ENCODE measurements at places on chromosomes 11 and 22.

- no peak for DNase-seq
Measured at GRCh38 chr22:27654546-27655445, 146.8 kb downstream of the MN1 start.

- no peak for DNase-seq
Measured at GRCh38 chr22:40660730-40661129, 18.6 kb upstream of the MCHR1 start.

DNA sequence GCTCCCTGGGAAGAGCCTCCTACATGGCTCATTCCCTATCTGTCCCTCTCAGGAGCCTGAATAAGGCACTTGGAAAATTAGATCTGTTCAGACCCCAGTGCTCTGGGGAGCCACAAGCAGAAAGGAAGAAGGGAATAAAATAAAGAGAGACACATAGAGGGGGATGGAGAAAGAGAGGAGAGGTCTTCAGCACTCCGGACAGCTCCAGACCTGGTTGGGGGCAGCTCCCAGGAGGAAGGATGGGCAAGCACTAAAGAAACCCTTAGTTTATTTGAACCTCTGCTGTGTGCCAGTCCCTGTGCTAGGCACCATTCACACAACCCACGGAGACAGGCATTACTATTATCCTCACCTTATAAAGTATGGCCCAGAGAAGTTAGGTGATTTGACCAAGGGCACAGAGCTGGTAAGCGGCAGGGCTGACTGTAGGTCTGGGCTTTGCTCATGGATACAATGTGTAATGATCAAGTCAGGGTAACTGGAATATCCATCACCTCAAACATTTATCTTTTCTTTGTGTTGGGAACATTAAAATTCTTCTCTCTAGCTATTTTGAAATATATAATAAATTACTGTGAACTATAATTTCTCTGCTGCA lies 53.7 kb upstream of the LRRC32 start:
- DNase-seq: no peak

DNA sequence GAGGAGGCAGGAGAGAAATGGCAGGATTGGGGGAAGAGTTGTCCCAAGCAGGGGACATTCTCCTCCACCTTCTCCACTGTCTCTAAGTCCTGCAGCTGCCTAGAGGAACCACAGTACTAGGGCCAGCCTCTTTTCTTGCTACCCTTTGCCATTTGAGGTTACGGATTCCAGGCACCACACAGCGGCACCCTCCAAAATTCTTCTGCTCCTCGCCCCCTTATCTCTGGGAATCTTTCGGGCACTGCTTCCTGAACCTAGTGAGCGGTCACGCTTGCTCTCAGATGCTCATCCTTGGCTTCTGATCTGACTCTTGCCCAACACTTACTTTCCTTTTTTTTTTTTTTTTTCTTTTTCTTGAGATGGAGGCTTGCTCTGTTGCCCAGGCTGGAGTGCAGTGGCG lies 26.6 kb upstream of the XBP1 start:
- DNase-seq: no peak

GRCh38 chr11:36870361-36870760 lies 272.3 kb upstream of the RAG2 start:
- no peak for DNase-seq

- DNase-seq: no peak
Measured at GRCh38 chr22:24595863-24596262, 3.0 kb upstream of the LRRC75B start.

DNA sequence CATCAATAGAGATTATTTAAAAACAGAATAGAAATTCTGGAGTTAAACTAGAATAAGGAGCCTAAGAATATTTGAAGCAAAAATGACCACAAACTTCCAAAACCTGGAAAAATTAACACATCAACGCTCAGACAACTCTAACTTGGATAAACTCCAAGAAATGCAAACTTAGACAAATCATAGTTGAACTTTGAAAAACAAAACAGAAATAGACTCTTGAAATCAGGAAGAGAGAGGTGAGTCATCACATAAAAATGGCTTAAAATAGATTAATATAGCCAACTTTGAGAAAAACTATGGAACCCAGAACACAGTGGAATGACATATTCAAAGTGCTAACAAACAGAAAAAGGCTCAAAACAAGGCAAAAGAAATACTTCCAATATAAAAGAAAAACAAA lies 974.2 kb downstream of the JRKL start:
- DNase-seq: no peak

GRCh38 chr11:9253086-9253485 lies 12.1 kb downstream of the DENND5A start:
- no peak for DNase-seq

GRCh38 chr11:5666402-5666793 lies 18.5 kb downstream of the TRIM5 start:
- no peak for DNase-seq

GRCh38 chr22:43266076-43266475 lies 77.1 kb downstream of the SCUBE1 start:
- no peak for DNase-seq

- DNase-seq: no peak
Measured at GRCh38 chr22:38233427-38233826, 31.6 kb downstream of the MAFF start.

GRCh38 chr22:20523086-20523983 lies 15.9 kb downstream of the MED15 start:
- DNase-seq: no peak

GRCh38 chr11:898540-899190 lies 11.9 kb downstream of the CHID1 start:
- no peak for DNase-seq

GRCh38 chr11:117597071-117597470 lies 199.9 kb downstream of the DSCAML1 start:
- DNase-seq: peak; percentile 76

DNA sequence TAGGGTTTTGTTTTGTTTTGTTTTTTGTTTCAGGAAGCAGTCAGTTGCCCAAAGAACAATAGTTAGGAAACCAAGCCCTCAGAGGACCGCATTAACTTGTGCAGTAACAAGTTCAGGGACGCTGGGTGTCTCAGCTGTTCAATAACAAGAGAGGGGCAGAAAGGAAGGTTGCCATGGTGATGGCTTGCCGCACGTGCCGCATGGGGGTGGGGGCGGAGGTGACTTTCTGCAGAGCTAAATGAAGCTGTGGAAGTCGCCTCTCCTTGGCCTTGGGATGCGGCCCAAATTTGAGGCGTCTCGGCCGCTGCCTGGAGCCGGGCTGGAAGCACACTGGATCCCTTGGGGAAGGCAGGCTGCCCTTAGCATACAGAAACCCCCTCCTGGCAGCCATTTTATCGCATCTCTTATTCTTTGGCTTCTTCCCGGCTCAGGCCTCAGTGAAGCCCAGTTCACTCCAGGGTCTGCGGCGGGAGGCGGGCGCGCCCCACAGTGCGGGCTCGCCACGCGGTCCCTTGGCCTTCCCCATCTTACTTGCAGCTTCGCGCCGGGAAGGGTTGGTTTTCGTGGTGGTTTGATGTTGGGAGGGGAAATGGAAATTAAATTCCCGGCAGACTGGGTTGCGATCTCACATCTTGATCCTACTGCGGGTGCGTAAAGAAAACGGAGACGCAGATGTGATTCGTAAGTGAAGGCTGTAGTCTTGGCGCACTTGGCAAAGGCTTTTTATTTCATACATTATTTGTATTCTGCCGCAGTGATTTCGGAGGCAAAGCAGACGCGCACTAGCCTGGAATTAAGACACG lies 94.3 kb downstream of the SLC17A6 start:
- no peak for DNase-seq

- DNase-seq: no peak
Measured at GRCh38 chr11:57475671-57476046, 15.3 kb downstream of the RTN4RL2 start.

- no peak for DNase-seq
Measured at GRCh38 chr11:121554552-121554951, 101.8 kb upstream of the SORL1-AS1 start.

GRCh38 chr11:96715208-96715607 lies 325.4 kb downstream of the JRKL start:
- no peak for DNase-seq

GRCh38 chr22:25057013-25057881 lies 104.7 kb downstream of the KIAA1671 start:
- peak; percentile 97 for DNase-seq

GRCh38 chr11:1384199-1384970 lies 5.3 kb upstream of the BRSK2 start:
- peak; percentile 64 for DNase-seq

DNA sequence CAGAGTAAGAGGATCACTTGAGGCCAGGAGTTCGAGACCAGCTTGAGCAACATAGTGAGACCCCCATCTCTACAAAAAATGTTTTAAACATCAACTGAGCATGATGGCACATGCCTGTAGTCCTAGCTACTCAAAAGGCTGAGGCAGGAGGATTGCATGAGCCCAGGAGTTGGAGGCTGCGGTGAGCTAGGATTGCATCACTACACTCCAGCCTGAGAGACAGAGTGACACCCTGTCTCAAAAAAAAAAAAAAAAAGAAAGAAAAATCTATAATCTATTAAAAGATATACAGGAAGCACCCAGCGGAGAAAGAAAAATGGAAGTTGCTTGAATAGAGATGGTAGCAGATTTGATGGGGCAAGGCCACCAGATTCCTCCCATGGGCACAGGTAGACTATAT lies 61.8 kb downstream of the FAM83F start:
- DNase-seq: no peak

DNA sequence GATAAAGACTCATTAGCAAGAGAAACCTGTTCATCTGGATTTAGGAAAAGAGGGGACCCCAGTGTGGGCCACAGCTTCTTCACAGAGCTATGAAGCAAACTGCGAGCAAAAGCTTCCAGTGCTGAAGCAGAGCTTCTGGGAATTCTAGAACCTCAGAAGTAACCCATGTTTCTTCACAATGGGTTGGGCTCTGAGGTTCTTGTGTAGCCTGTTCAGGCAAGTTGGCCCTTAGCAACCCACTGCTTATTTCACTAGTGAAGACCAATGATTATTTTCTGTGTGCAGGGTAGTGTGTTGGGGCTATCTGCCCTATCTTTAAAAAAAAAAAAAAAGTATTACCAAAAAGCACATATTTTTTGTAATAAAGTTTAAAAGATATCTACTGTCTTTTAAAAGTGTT lies at the start of gene ACRV1:
TSS of gene ACRV1 (minus strand) at position 101 of the 400 bp plus-strand sequence. CDS start at position 34, 67 bp downstream.
- DNase-seq: no peak

DNA sequence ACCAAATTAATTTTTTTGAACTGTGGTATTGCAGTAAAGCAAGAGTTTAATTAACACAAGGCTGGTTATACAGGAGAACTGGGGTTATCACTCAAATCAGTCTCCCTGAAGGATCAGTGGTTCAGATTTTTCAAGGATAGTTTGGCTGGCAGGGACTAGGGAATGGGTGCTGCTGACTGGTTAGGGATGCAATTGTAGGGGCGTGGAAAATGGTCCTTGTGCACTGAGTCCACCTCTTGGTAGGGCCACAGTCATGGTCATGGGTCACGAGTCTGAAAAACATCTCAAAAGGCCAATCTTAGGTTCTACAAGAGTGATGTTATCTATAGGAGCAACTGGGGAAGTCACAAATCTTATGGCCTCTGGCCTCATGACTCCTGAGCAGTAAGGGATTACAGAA lies 27.9 kb downstream of the MCHR1 start:
- no peak for DNase-seq

- no peak for DNase-seq
Measured at GRCh38 chr11:87775036-87775435, 400.2 kb downstream of the RAB38 start.

DNA sequence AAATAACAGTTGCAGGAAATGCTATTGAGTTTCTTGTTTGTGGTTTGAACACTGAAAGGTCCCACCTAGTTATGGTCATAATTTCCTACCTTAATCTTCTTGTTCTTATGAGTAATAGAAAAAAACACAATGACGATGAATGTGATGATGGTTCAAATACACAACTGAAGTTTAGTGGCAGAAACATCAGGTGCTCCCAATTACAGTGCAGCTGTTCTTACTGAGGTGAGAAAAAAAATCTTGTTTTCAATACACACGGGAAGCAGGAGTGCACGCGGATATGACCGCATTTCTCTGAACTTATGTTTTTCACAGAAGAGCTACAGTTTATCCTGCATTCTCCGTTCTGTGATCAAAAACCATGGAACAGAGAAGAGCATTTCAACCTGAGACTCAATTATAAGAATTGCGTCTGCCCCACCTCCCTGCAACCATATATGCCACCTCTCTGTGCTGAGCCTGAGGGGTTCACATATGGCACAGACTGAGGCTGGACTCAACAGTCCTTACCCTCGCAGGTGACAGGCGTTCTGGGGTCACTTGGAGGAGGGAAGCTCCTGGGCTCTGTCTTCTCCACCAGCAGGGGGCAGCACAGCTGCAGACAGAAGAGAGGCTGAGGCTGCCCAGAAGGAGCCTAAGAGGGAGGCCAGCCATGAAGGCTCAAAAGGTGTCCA lies 99.7 kb upstream of the IGLL5 start:
- DNase-seq: peak; percentile 88

GRCh38 chr11:107252429-107253161 lies 205.0 kb downstream of the CWF19L2 start:
- no peak for DNase-seq

DNA sequence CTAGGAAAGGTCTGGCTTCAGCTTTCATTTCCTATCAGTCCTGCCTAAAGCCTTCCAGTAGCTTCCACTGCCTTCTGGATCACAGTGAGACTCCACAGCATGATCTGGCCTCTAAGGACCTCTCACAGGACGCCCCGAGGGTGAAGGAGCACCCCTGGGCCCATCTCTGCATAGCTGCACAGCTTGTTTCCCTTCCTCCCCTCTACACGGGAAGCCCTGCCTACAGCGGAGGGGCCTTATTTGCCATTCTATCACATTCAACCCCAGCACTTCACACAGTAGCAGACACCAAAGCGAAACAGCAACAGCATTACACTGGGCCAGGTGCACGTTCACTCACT lies 162.3 kb upstream of the GRK3 start:
- DNase-seq: no peak

- DNase-seq: no peak
Measured at GRCh38 chr11:75591371-75591770, 29.3 kb downstream of the SERPINH1 start.

- peak; percentile 91 for DNase-seq
Measured at GRCh38 chr11:116499396-116500003, 273.3 kb downstream of the BUD13 start.

DNA sequence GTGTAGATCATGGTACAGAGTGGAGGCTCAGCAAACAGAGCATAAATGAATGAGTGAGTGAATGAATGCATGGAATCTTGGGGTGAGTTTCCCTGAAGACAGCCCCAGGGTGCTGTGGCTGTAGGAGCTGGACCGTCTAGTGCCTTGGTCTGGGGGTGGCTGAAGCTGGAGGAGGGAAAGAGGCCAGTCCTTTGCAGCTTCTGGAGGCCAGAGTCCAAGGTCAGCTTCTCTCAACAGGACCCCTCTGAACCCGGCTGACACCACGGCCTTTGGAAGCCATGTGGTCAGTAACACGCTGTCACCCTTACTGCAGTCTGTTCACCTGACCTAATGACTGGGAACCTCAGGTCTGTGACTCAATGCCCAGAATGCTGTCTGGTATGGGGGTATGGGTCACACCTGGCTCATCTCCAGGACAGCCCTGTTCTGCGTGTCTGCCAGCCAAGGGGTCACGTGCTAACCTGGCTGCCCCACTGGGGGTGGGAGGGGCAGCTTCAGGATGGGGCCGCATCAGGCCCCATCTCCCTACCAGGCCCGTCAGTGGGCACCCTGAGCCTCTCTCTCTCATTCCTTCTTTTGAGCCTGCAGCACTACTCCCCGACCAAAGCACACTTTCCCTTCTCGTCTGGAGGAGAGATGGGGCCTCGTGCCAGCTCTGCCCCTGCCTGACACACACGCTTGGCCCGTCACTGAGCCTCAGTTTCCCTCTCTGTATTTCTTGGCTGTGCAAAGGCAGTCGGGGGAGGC lies 24.1 kb upstream of the CHKA start:
- no peak for DNase-seq

- no peak for DNase-seq
Measured at GRCh38 chr11:701741-702461, 4.1 kb upstream of the EPS8L2 start.

Data from activated CD8-positive, alpha-beta memory T cell treated with anti-CD3 and anti-CD28 coated beads, Interleukin-2, amount 50 U/mL, for 48 hours (primary cell).